ENCODE measurements at places on chromosomes 4 and X.
A peak's percentile ranks its signal among the peaks of the same experiment; 100 is the strongest.

DNA sequence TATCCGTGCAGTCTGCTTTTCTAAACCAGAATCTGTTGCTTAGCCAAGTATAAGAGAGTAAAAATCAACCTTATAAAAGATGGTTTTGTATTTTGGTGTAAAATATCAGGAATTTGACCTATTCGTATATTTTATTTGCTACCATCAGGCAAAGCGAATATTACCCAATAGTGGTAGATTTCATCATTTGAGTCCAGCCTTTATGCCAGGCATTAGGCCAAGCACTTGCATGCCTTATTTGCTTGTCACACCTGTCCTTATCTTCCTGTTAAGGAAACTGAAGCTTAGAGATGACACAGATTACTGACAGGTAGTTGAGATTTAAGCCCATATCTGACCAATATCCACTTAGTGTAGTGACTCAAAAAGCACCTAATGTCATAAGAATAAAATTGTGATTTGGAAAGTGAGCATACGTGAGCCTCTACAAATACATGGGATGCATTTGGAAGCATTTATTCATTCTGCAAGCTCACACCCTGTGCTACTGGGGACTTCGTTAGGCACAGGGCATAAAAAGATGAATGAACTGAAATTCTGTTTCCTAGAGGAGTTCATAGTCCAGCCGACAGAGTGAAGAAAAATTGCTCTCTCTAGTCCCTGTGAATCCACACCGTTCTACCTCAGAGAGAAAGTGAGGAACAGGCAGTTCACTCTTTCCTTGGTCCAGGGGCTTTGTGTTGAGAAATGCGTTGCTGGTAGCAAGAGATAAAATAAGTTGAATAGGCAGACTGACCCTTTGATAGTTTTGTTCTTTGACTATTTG lies 2.3 kb upstream of the RNF212 start:
- no peak for DNase-seq

GRCh38 chr4:185128272-185129119 lies 14.6 kb upstream of the SLC25A4 start:
- DNase-seq = peak; percentile 80

GRCh38 chr4:95381843-95382580 lies 166.8 kb downstream of the UNC5C start:
- DNase-seq = no peak

- DNase-seq = no peak
These were observed 394.8 kb downstream of the CFAP47 start for GRCh38 chrX:36314303-36314702.

DNA sequence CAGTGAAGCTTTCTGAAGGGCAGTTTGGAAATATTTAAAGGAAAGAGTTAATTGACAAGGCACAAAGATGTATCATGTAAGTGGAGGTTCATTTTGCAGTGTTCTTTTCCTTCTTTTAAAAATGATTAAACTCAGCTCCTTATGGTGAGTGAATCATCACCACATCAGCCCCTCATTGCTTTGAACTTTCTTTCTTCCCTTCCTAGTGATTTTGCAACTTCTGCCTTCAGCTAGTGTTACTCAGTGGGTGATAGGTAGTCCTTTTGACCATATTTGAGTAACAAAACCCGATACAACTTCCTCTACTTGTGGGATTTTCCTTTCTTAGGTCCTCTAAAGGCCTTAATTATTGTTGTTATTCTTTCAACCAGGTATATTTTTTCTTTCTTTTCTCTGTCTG lies 8.2 kb downstream of the ZCCHC4 start:
- no peak for DNase-seq

- no peak for DNase-seq
These were observed 449.8 kb upstream of the NWD2 start for GRCh38 chr4:36794716-36795115.

DNA sequence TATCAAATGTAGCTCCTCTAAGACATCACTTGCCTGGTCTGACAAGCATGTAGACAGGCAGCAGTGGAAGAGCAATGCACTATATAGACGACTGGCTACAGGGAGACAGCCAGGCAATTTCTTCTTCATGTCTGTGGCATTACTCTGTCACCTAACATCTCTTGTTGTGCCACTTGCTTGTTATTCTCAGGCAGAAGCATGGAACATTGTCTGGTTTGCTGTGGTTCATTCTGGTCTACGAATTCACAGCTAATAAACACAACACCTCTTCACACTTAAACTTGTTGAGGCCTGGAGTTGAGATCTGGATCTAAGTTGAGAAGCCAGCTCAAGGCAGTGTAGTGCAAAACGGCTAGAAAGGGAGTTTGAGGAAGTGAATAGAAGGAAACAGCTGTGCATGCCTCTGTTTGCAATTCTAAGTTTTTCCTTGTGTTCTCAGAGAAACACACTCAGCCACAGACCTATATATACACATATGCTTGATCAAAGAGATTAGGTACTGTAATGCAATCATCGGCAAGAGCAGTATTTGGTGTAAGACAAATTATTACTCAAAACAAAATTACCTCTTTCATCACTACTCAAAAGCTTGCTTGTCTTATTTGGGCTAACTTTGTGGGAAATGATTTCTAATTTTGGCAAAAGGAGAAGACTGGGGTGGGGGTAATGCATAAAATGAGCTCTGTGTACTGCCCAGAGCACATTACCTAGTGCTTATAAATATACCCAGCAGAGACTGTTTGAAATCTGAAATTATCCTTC lies 243.8 kb downstream of the PPP3CA start:
- no peak for DNase-seq

DNA sequence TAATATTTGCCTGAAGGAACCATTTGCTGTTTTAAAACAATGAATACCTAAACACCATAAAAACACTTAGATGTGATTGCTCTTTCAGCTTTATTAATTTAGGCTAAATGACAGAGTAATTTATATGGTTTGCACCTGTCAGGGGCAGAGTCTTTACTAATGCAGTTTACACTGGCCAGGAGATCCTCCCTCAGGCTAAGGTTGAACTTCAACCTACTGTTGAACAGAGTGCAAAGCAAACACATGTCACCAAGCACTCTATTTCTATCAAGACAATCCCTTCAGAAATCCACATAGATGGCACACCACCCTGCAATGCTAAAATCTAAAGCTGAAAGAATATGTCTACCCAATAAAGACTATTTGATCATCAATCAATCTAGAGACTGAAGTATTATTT lies 147.3 kb downstream of the KLHL13 start:
- no peak for DNase-seq

DNA sequence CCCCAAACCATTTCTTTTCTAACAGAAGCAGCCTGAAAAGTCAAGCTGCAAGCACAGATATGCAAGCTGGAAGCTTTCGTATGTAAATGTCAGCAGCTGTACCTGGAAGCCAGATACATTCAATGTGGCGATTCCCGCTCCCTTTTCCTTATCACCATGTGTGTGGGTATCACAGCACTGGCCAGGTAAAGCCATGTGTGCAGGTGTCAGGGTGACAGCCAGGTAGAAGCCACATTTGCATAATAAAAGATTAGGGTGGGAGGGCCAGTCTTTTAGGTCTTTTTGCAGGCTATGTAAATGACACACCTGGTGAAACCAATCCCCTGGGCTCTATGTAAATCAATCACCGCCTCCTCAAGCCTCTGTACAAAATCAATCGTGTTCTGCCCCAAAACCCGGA lies 50.1 kb downstream of the RXFP1 start:
- no peak for DNase-seq

GRCh38 chr4:123343400-123344041 lies 53.1 kb upstream of the SPRY1 start:
- DNase-seq = no peak

- DNase-seq = no peak
These were observed 1.8 kb downstream of the ZFYVE28 start for GRCh38 chr4:2416564-2417225.

GRCh38 chr4:71872767-71873415 lies 89.0 kb upstream of the GC start:
- DNase-seq = no peak

- DNase-seq = peak; percentile 58
These were observed 409.0 kb downstream of the BCOR start for GRCh38 chrX:39688576-39689375.

- DNase-seq = no peak
These were observed 67.1 kb downstream of the DTHD1 start for GRCh38 chr4:36348403-36348938.

GRCh38 chrX:9396930-9397329 lies 67.9 kb upstream of the TBL1X start:
- DNase-seq = no peak

DNA sequence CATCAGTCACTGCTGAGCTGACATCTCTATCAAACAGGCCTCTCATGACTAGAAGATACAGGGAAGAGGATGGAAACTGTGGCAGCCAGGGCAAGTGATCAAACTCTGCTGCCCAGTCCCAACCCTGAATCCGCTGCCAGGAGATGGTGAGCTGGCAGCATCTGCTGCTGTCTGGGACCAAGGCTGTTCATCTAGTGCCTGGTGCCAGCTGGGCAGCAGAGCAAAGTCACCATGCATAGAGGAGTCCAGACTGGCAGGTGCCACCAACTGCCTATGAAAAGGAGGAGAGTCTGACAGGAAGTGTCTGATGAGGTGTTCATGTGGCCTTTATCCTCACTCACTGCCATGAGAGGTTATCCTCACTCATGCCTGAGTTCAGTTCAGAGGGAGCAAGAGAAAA lies 518.9 kb downstream of the MID1IP1 start:
- DNase-seq = no peak

- DNase-seq = peak; percentile 39
These were observed 17.1 kb upstream of the PAGE2B start for GRCh38 chrX:55057675-55058249.

DNA sequence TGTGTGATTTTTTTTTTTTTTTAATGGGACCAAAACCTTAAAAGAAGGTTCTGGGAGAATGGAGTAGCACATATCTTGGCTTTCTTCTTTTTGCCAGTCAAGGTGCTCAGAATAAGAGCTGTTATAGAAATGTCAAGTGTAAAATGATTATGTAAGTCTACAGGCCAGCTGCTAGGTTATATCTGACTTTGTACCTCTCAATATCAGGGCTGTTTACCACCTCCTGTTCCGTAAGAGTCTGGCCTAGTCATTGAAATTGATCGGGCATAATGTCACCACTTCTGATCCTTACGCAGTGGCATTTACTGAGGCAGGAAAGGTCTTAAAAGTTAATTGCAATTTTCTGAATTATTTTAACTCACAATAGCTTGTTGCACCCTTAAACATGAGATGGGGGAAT lies 41.1 kb downstream of the LIMCH1 start:
- no peak for DNase-seq

DNA sequence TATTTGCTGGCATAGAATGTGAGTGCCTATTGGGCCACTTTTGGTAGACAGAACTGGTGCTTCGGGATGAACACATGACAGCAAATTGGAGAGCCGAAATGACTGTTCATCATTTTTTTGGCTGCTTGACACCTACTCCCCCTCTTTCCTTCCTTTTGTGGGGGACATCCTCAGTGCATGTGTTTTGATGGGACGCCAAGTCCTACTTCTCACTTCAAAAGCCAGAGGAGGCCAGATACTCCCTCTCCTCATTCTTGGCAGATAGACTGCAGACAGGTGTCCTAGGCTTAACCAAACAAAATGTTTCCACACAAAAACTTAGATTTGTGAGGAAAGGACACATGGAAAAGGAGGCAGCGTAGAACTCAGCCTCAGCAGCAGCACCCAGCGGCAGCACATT lies 62.4 kb downstream of the DCHS2 start:
- no peak for DNase-seq

GRCh38 chrX:14590693-14591424 lies 61.5 kb downstream of the GLRA2 start:
- no peak for DNase-seq

All from NCI-H1417 (cell line).